ENCODE measurements at places on chromosomes 5 and 9.

DNA sequence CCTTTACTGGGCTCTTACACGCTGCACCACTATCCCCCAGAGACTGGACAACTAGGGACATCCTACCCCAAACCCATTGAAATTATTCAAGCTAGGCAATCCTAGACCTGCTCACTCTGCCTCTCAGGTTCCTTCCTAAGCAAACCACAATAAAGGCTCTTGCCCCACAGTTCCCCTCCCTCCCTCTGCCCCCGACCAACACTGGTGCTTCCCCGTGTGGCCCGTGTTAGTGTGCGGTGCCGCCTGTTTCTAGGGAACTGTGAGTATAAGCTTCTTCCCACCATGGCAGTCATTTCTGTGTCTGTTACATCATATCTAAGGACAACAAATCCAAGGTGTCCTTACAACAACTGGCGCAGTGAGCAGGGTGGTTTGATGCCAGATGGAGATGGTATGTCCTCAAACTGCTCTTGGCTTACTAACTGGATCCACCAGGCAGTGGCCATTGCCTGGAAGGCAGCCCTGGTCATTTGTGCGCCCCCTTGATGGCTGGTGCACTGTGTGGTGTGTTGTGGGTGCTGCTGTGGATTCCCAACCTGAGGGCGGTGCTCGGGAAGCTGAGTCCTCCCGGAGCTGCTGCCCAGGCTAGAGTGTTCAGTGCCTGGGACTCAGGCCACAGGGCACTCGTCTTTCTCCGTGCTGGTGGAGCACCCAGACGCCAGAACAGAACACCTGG lies 8.4 kb upstream of the MXD3 start:
- DNase-seq: no peak

GRCh38 chr5:102313912-102314311 lies 17.8 kb upstream of the SLCO4C1 start:
- DNase-seq: no peak

DNA sequence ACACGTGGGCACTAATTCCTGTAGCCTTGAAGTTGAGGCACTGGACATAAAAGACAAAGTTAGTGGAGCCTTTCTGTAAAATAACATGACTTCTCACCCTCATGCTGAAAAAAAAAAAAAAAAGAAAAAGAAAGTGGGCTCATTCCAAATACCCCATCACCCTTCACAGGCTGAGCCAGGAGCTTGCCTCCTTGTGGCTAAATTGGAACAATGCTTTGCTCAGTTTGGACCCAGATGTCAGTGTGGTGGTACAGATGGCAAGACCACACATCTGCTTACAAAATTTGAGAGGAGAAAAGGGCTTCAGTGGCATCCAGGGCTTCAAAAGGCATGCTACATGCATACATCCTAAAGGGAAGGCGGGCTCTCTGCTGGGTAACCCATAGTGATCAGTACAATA lies 342.8 kb downstream of the EBF1 start:
- DNase-seq: no peak

- no peak for DNase-seq
Measured at GRCh38 chr5:162497455-162497854, 429.9 kb downstream of the GABRG2 start.

GRCh38 chr9:23041466-23041865 lies 594.8 kb downstream of the DMRTA1 start:
- no peak for DNase-seq

DNA sequence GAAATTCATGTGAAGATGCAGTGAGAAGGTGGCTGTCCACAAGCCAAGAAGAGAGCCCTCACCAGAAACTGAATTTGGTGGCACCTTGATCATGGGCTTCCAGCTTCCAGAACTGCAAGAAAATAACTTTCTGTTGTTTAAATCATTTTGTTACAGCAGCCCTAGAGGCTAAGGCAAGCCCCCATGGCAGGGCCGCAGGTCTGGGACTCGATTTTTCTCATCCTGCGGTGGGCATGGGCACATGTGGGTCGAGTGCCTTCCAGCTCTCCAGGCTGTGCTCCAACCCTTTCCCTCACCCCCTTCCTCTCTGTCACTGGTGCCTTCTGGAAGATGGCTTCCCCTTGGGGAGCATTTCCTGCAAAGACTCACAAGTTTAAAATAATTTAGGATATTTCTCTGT lies 40.7 kb downstream of the AHRR start:
- no peak for DNase-seq

DNA sequence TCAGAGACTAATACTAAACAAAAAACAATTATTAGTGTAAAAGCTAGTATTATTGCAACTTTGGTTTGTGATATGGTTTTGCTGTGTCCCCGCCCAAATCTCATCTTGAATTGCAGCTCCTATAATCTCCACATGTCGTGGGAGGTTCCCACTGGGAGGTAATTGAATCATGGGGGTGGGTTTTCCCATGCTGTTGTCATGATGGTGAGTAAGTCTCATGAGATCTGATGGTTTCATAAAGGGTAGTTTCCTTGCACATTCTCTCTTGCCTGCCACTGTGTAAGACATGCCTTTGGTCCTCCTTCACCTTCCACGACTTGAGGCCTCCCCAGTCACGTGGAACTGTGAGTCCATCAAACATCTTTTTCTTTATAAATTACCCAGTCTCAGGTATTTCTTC lies 325.9 kb upstream of the DAB2 start:
- no peak for DNase-seq

DNA sequence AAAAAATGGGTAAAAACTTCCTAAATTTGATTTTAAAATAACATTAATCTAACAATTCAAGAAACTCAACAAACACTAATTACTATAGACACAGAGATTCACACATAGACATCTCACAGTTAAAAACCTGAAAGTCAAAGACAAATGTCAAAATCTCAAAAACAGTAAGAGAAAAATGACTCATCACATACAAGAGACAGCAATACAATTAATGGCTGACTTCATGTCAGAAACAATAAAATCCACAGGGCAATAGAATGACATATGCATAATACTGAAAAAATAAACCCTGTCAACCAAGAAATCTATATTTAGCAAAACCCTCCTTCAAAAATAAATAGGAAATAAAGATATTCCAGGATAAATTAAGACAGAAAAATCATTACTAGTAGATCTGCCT lies 200.4 kb downstream of the CEMIP2 start:
- no peak for DNase-seq

GRCh38 chr5:144352330-144352729 lies 181.7 kb downstream of the KCTD16 start:
- no peak for DNase-seq

DNA sequence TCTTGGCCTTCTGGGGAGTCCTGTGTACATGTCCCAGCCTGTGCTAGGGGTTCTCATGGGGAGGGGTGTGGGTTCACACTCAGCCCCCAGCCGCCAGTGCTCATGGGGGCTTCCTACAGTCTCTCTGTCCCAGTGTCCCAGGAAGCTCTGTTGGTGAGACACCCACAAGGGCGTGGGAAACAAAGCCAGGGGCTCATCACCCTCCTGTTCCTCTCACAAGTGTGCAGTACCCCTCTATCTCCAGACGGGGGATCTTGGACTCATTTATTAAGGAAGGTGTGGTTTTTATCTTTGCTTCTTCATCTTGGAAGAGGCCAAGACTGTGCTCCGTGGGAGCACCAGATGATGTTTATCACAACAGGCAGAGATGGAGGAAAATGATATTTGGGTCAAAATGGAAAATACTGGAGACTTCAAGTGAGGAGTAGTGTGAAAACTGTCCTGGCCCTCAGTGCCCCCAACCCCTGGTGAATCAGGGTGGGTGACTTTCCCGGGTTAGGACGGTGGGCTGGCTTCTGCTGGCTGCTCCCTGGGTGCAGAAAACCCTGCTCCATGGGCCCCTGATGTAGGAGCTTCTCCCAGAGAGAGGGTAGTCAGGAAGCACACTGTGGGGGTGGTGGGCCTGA lies 15.2 kb downstream of the TMEM171 start:
- DNase-seq: no peak

GRCh38 chr5:1058988-1059883 lies 50.6 kb downstream of the NKD2 start:
- no peak for DNase-seq

GRCh38 chr5:69326365-69326764 lies 6.2 kb downstream of the CCDC125 start:
- DNase-seq: no peak

DNA sequence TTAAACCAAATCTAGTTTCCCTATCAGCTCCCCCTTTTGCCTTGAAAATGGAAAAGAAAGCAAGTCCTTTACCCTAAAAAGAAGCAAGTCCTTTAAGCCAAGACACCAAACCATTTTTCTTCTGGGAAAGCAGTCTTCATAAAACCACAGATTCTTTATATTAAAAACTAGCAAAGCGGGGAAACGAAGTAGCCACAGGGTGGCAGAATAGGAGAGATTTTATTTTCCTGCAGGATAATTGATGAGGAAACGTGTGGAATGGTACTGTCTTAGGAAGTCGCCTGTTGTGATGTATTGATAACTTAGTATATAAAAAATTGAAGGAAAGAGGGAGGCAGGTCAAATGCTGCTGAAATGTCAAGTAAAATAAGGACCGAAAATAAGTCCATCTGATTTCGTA lies 41.1 kb downstream of the ZNF883 start:
- DNase-seq: no peak

DNA sequence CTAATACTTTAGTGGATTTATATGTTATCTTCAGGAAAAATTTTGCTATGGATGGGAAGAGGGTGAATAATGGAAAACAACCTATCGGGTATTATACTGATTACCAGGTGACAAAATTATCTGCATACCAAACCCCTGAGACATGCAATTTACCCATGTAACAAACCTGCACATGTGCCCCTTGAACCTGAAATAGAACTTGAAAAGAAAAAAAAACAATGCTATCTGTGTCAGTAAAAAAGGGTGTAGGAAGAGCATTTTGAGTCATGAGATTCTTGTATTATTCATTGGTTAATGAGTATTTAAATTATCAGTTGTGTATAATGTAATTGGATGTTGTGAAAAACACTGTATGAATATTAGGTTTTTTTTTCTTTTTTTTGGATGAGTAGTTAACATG lies 75.4 kb downstream of the PRR16 start:
- no peak for DNase-seq

GRCh38 chr9:136081113-136081825 lies 13.8 kb downstream of the NACC2 start:
- no peak for DNase-seq

DNA sequence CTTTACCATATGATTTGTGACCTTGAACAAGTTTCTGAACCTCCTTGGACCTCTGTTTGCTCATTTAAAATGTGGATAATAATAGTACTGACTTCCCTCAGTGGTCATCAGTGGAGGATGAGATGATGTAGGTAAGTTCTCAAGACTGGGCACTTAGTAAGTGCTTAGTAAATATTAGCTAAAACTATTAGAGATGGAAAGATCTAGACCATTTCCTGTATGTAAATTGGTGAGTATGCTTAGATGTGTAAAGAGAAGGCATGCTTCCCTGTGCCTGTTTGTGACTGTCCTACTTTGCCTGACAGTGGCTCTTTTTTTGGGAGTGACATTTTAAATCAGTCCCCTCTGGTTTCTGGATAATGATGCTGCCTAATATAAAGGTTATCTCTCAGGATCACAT lies 288.1 kb downstream of the GABRB2 start:
- no peak for DNase-seq

DNA sequence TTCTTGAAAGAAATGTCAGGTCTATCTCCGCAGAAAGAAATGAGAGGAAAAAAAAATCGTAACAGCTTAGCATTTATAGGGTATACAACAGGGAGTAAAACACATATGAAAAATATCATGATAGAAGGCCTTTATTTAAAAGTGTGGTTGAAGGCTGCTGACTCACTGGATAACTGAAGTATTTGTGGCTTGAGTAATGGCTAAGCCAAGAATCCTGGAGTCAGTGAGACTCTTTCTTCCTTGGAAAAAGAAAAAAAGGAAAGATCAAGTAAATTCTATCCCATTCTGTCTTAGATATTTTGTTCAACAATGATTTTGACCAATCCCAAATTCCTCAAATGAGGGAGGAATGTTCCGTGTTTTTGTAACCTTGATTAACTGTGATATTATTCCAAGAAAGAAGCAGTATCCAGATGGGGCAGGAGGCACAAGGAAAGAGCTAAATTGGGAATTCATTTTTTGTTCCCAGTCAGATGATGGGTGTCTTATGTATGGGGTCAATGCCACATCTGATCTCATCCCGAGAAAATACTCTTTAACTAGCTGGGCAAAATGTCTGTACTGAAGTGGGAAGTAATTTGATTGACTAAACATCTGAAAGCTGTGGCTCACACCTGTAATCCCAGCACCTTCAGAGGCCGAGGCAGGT lies 64.3 kb upstream of the MYO10 start:
- no peak for DNase-seq

DNA sequence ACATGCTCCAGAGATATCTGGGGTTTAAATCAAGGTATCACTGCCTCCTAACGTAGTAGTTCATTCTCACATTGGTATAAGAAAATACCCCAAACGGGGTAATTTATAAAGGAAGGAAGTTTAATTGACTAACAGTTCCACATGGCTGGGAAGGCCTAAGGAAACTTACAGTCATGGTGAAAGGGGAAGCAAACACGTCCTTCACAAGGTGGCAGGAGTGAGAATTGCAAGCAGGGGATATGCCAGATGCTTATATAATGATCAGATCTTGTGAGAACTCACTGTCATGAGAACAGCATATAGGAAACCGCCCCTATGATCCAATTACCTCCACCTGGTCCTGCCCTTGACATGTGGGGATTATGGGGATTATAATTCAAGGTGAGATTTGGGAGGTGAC lies 1280.2 kb upstream of the C9orf72 start:
- DNase-seq: no peak

GRCh38 chr5:9118852-9119251 lies 427.0 kb downstream of the SEMA5A start:
- DNase-seq: no peak

DNA sequence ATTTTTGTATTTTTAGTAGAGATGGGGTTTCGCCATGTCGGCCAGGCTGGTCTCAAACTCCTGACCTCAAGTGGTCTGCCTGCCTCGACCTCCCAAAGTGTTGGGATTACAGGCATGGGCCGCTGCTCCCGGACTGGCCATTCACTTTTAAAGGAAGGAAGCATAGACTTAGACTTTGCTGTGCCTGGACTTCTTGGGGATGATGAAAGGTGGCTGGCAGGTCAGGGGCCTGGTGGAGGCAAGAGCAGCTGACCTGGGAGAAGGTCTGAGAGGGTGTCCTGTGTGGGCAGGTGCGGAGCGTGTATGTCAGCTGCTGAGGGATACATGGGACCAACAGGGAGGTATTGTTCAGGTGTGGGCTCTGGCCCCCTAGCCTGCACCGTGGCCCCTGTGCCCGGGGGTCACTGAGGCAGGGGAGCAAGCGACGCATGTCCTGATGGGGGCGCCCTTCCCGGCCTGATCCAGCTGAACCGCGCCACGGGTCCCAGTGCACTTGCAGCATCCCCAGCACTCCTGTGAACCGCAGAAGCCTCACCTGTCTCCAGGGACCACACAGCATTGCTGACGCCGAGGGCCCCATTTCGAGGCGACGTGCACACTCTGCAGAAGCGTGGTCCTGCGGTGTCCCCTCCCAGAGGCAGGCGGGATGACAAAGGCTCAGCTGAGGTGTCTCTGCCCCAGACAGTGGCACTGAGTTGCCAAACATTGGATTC lies 23.1 kb downstream of the NDUFS6 start:
- no peak for DNase-seq

- peak; percentile 14 for DNase-seq
Measured at GRCh38 chr9:132077881-132078698, 1.6 kb downstream of the MED27 start.
